ENCODE measurements at places on chromosomes 11 and 22.
A peak's percentile ranks its signal among the peaks of the same experiment; 100 is the strongest.

DNA sequence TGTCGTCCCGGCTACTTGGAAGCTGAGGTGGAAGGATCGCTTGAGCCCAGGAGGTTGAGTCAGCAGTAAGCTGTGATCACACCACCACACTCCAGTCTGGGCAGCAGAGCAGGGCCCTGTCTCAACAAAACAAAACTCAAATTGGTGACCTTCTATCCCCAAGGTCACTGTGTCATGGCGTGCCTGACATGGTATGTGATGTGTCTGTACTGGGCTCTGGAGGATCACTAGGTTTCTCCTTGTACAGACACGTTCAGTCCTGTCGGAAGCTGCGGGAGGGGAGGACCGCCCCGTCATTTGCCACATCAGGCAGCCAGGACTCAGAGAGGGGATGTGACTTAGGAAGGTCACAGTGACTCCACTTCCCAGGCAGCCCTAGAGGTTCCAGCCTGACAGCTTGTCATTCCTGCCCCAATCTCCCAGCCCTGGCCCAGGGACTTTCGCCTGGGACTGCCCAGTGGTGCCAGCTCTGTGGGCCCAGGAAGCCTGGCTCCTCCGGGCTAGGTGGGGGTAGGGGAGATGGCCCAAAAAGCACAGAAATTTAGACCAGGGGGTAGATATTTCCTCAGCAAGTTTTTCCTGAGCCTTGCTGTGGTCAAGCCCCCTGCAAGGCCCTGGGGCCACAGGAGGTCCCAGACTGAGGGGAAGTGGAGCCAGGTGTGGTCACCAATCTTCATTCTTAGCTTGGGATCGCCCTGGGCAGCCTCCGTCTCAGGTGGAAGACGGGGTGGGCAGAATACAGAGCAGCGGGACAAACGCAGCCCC is 53.2 kb downstream of the TRIOBP start:
- DNase-seq = no peak

GRCh38 chr11:16773981-16774935 is 35.8 kb downstream of the C11orf58 start:
- no peak for DNase-seq

DNA sequence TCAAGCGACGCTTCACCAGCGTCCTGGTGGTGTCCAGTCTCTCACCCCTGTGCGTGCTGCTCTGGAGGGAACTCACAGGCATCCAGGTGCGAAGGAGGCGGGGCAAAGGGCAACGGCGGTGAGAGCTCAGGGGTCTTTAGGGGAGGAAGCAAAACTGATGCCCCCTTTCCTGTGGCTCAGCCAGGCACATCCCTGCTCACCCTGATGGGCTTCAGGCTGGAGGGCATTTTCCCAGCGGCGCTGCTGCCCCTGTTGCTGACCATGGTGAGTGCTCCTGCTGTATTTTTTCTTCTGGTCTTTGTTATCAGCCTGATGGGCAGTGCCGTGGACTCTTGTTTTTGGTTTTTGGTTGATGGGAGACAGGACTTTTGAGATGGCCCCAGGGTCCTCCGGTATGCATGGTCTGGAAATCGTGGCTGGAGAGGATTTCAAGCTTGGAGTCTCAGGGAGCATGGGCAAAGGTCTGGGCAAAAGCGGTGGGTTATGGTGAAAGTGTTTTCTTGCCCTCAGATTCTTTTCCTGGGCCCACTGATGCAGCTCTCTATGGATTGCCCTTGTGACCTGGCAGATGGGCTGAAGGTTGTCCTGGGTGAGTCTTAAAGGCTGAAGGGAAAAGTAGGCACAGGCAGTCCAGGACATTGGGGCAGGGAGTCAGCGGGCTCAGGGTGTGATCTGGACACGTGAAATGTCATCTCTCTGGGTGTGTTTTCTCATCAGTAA is 695 bp downstream of the RCE1 start:
- no peak for DNase-seq

- no peak for DNase-seq
These were observed 90.7 kb downstream of the WNT11 start for GRCh38 chr11:76115555-76115954.

GRCh38 chr11:19080579-19080993 is 20.1 kb upstream of the MRGPRX2 start:
- no peak for DNase-seq

DNA sequence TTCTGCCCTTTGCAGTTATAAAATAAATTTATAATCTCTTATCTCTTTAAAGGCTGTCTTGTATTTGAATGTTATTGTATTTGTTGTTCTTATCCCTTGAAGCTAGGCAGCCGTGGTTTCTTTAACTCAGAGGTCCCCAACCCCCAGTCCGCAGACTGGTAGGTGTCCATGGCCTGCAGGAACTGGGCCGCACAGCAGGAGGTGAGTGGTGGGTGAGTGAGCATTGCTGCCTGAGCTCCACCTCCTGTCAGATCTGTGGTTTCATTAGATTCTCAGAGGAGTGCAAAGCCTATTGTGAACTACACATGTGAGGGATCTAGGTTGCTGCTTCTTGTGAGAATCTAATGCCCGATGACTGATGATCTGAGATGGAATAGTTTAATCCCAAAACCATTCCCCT is 380.0 kb upstream of the CCDC90B start:
- DNase-seq = no peak

DNA sequence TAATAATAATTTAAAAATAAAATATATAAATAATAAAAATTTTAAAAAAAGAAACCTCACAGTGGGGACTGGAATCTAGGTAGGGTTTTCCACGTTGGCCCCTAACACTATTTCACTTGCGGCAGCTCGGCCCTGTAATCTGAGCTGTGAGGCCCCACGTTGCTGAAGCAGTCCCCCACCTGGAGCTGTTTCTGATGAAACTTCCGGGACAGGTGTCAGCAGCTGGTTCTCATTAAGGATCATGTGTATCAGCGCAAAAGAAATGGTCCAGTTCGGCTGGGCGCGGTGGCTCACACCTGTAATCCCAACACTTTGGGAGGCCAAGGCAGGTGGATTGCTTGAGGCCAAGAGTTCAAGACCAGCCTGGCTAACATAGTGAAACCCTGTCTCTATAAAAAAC is 17.3 kb downstream of the RHOD start:
- no peak for DNase-seq

- DNase-seq = no peak
These were observed 123.8 kb downstream of the TEAD1 start for GRCh38 chr11:12797996-12798395.

- no peak for DNase-seq
These were observed 35.6 kb downstream of the MPPED1 start for GRCh38 chr22:43447380-43447779.

GRCh38 chr11:59195586-59195985 is 17.1 kb downstream of the MPEG1 start:
- DNase-seq = no peak

- DNase-seq = no peak
These were observed 662.5 kb downstream of the LUZP2 start for GRCh38 chr11:25159341-25159740.

- no peak for DNase-seq
These were observed 3.2 kb upstream of the CSDC2 start for GRCh38 chr22:41557401-41558240.

- no peak for DNase-seq
These were observed 40.7 kb downstream of the CSTPP1 start for GRCh38 chr11:46977038-46977813.

GRCh38 chr11:9396310-9396709 is 11.9 kb downstream of the IPO7 start:
- no peak for DNase-seq

- no peak for DNase-seq
These were observed 73.5 kb downstream of the ADM start for GRCh38 chr11:10378362-10378761.

- DNase-seq = no peak
These were observed 132.9 kb downstream of the COMMD9 start for GRCh38 chr11:36156161-36156816.

- no peak for DNase-seq
These were observed 7.1 kb downstream of the MUC2 start for GRCh38 chr11:1081601-1082311.

- DNase-seq = peak; percentile 13
These were observed 175.1 kb downstream of the SWAP70 start for GRCh38 chr11:9838961-9839360.

GRCh38 chr11:27217948-27218420 is 145.0 kb downstream of the CCDC34 start:
- DNase-seq = no peak

- DNase-seq = no peak
These were observed 51.4 kb downstream of the PRCP start for GRCh38 chr11:82848829-82849228.

- no peak for DNase-seq
These were observed 1.2 kb downstream of the CSRP3 start for GRCh38 chr11:19200410-19201201.

DNA sequence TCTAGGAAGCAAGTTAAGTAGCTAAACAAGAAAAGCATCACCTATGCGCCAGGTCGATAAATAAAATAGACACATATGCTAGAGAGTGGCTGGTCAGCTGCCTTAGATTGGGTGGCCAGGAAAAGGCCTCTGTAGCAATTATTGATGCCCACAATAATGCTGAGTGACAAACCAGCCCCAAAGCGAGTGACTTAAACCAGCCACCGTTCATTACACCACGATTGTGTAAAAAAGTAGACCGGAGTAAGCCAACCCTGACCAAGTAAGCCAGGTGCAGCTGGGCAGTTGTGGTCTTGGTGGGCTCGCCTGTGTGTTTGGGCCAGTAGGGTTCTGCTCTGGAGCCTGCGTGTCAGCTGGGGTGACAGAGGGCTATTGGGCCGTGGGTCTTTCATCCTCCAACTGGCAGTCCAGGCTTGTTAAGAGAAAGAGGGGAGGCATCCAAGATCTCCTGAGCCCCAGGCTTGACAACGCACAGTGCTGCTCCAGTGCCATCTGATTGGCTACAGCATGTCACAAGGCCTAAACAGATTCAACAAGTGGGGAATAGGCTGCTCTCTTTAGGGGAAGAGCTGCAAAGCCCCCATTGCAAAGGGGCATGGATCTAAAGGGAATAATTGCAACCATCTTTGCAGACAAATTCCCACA is 100.4 kb upstream of the PARVA start:
- no peak for DNase-seq

GRCh38 chr11:77276271-77276670 is 25.2 kb downstream of the GDPD4 start:
- no peak for DNase-seq

GRCh38 chr11:119229741-119230140 is 23.6 kb downstream of the CBL start:
- no peak for DNase-seq

DNA sequence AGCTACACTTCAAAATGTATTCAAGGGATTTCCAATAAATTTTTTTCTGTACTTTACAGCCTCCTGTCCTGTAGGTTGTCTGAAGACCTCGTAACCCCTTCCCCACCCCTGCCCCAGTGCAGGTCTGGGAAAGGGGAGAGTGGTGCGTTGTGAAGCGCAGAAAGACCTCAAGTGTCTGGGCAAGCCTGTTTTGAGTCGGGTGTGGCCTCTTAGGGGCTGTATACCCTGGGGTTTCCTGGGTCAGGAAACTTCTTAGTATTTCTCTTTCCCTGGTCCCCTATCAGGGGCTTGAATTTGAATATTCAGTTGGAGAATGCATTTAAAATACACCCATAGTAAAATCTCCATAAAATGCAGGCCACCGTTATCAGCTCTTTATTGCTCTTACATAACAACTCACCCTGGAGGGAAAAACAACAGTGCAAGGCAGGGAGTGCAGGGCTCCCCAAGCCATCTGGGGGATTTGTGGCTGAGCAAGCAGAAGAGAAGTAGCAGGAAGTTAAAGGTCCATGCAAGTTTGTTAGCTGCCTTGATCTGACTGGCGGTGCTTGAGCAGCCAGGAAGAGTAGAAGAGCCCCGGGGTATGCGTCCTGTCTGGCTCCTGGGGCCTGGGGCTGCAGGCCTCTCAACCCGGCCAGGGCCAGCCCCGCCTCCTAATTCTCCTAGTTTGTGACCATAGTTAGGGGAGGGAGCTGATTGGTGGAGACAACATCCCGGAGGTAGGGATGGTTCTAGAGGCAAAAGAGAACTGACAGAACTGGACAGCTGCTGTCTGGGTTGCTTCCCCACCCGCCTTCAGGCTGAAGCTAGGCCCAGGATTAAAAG is 25.7 kb downstream of the ARHGAP1 start:
- no peak for DNase-seq

GRCh38 chr11:101369835-101370234 is 214.0 kb downstream of the TRPC6 start:
- DNase-seq = no peak

- no peak for DNase-seq
These were observed 61.0 kb downstream of the RPS6KA4 start for GRCh38 chr11:64419818-64420485.

DNA sequence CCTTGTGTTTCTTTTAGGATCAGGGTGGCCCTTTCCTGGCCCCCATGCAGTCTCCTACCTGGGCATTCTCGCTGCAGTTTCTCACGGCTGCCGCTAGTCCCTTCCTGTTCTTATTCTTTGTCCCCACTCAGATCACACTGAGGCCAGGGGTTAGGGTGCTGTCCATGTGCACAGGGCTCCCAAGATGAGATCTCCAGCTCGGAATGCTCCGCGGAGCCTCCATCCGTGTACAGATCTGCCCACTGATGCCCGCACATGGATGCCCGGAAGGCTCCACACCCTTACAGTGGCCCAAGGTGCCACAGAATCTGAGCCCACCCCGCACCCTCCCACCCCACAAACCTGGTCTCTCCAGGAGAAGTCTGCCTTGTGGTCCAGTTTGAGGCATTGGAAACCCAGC is 457.3 kb downstream of the TBC1D22A start:
- DNase-seq = no peak

DNA sequence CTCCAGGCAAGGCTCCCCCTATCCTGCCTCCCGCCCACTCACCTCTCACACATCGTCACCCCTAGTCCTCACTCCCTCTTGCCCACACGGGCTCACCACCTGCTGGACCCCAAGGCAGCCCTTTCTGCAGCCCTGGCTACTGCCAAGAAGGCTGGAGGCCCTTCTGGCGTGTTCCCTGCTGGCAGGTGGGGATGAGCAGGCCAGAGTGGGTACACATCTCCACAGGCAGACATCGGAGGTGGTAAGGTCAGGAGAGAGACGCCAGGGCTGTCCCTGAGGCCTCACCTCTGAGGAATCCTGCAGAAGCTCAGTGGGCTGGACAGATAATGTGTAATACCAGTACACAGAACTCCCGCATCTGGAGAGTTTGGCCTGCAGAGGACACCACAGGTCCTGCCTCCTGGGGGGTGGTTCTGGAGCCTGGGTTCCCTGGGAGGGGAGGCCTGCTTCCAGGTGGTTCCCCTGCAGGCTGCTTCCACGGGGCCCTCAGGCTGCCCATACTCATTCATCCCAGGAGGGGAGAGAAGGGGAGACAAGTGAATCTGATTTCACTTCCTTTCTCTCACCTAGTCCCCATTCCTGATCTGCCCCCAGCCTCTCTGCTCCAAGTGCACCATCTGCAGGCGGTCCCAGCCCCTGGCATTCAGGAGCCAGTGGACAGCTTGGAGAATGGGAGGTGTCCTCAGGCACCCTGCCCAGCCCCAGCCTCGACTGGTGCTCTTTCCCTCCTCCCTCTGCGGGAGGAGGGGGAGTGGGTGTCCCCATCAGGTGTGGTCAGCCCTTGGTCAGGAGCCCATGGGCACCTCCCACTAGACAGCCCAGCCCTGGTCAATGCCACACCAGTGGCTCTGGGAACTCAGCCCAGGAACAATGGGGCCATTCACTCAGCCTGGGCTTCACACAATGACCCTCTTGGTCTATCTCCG is 6.1 kb upstream of the CHST1 start:
- no peak for DNase-seq
